ENCODE measurements at places on chromosomes 13 and 19.
A peak's percentile ranks its signal among the peaks of the same experiment; 100 is the strongest.

DNA sequence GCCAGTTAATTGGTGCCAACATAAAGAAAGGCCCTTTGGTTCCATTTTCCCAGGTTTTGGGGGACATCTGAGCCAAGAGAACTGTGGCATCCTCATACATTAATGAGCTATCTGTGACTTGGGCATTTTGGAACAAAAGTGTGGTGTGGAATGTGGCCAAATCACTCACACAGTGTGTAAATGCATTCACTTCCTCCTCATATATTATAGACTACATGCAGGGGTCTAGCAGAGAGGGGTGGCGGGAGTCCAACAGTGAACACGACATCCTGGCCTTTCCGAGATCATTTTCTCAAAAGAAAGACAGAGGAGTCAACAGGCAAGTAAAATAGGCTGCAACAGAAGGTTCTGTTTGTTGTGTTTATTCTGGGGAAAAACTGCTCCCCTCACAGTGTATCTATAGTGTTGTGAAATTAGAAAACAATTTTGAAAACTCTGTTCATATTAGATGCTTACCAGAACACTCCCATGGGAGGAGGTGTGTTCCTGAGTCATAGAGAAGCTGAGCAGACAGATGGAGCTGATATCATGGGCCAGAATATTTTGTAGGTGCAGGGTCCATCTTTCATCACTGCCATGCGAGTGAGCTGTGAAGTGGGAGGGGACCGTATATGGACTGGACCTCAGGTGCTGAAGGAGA, 36.9 kb downstream of the PABPC3 start:
- no peak overlapping the region for H3K27ac ChIP-seq
- H3K27me3 ChIP-seq = peaks cover 26% of the 10 kb centered on the region
- DNase-seq = no peak
- H3K4me3 ChIP-seq = no peak overlapping the region

- H3K4me1 ChIP-seq = no peaks in the 10 kb centered on the region
- peaks cover 25% of the 10 kb centered on the region for H3K27me3 ChIP-seq
- no peak overlapping the region for H3K27ac ChIP-seq
- no peak for DNase-seq
- H3K36me3 ChIP-seq = no peaks in the 10 kb centered on the region
Observed at GRCh38 chr19:30682999-30683536, 310.9 kb downstream of the ZNF536 start.

DNA sequence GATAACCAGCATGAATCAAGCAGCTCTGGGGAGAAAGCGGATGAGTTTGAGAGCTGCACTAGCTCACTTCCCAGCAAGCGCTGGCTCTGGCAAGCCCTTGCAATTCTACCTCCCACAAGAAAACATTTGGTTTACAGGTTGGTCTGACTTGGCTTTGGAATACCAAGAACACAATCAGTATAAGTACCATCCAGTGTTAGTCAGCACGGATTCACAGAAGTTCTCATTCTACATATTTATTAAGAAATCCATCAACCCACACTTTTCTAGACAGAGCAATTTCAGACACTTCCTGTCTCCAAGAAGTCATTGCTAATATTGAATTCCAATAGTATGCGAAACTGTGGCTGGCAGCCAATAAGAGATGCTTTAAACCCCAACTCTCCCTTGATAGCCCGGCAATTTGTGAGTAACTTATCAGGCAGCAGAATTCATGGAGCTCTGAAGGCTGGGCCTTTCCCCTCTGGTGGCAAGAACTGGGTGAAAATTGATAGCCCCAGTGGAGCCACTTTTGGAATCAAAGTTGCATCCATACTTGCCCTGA, 59.4 kb upstream of the WASF3 start:
- peak overlapping the region; percentile 78 for H3K27ac ChIP-seq
- H3K4me1 ChIP-seq = peaks cover 16% of the 10 kb centered on the region
- no peaks in the 10 kb centered on the region for H3K36me3 ChIP-seq
- DNase-seq = no peak
- no peak overlapping the region for H3K4me3 ChIP-seq

DNA sequence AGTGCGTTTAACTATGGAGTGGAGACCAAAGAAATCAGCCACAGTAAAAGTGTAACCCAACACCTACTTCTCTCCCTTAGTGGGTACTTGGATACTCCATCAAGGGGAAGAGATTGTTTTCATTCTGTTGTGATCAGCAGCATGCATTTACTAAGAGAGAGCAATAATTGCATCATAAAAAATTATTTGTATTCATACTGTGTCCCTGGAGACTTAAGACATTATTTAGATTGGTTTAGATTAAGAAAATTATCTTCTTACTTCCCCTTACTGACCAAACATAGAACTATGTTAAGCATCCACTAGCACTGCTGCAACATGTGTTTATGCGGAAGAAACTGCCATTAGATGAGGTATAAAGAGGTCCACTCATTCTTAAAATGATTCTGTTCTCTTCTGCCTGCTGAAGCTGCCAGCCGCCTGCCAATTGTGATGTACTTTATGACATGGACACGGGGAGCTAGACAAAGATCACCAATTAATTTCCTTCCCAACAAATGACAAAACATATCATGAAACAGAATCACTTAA, 738.5 kb downstream of the DIAPH3 start:
- H3K36me3 ChIP-seq = no peaks in the 10 kb centered on the region
- H3K27ac ChIP-seq = no peak overlapping the region
- no peak overlapping the region for H3K4me3 ChIP-seq
- H3K4me1 ChIP-seq = no peaks in the 10 kb centered on the region
- DNase-seq = no peak
- no peaks in the 10 kb centered on the region for H3K27me3 ChIP-seq

- H3K27ac ChIP-seq = peak overlapping the region; percentile 31
- no peak overlapping the region for H3K4me3 ChIP-seq
- no peaks in the 10 kb centered on the region for H3K27me3 ChIP-seq
- peaks cover 8% of the 10 kb centered on the region for H3K4me1 ChIP-seq
- no peak for DNase-seq
Observed at GRCh38 chr13:35979361-35979951, 151.7 kb downstream of the DCLK1 start.

DNA sequence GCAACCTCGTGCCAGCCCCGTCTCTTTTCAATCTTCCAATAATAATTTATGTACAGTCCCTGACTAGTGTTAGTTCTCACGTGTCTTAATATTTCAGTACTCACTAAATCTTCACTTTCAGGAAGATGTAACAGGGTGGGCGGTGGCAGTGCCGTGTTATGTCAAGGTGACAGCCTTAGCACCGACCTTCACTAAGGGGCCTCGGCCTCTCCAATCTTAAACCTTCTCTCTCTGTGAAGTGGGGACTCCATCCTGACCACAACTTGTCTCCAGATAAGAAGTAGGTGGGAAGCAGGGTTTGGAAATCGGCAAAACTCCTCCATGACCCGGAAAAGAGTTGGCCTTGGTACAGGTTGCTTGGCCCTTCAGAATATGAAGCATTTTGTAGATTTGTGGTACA, 1.8 kb downstream of the RPS19 start:
- no peaks in the 10 kb centered on the region for H3K27me3 ChIP-seq
- peaks cover 65% of the 10 kb centered on the region for H3K36me3 ChIP-seq
- H3K4me1 ChIP-seq = peaks cover 13% of the 10 kb centered on the region
- H3K4me3 ChIP-seq = no peak overlapping the region
- peak overlapping the region; percentile 87 for H3K27ac ChIP-seq

- no peaks in the 10 kb centered on the region for H3K36me3 ChIP-seq
- DNase-seq = no peak
- no peak overlapping the region for H3K4me3 ChIP-seq
- no peak overlapping the region for H3K27ac ChIP-seq
- no peaks in the 10 kb centered on the region for H3K27me3 ChIP-seq
Observed at GRCh38 chr13:113332615-113333014, 31.3 kb downstream of the GRTP1 start.

DNA sequence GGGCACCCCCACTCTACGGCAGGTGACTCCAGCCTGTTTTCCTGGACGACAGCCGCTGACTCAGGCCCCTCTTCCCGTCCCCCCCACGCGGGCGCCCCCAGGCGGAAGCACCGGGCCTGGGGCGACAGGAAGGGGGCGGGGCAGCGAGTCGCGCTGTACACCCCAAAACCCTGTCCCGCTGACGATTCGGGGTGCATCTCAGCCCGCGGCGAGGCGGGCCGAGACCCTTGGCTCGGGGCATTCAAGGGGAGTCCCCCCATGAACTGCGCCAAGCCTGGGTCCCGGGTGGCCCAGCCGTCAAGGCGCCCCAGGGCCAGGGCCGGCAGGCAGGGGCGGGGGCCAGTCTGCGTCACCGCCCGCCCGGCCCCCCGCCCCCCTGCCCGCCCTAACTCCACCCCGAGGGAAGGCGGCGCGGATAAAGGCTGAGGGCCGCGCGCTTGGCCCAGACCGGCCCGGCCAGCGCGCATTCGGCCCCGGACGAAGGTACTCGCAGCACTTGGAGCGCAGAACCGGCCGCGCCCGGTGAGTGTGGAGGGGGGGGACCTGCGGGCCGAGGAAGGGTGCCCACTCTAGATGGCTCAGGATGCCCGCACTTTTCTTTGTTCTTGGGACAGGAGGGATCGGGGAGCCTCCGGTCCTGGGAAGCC, at the start of gene MIDN:
MIDN (plus strand) TSS at position 445 of the 647 bp plus-strand sequence. CDS start 1,714 bp downstream, outside the sequence.
- H3K27me3 ChIP-seq = no peaks in the 10 kb centered on the region
- peak within 1 kb of the TSS; percentile 97 for H3K27ac ChIP-seq
- peak within 1 kb of the TSS; percentile 58 for H3K4me3 ChIP-seq
- H3K4me1 ChIP-seq = peaks cover 13% of the 10 kb centered on the region

- H3K27ac ChIP-seq = no peak overlapping the region
- H3K4me3 ChIP-seq = no peak overlapping the region
- DNase-seq = no peak
- no peaks in the 10 kb centered on the region for H3K27me3 ChIP-seq
- H3K36me3 ChIP-seq = no peaks in the 10 kb centered on the region
- H3K4me1 ChIP-seq = no peaks in the 10 kb centered on the region
Observed at GRCh38 chr13:82330499-82330898, 1551.8 kb downstream of the SLITRK1 start.

All from RWPE2 (cell line).